A549 treated with Hydrocortisone at 1 μM for 4 hours (cell line): ENCODE measurements at places on chromosomes 2 and 18. TPM values are rescaled to one million over a fixed set of nuclear protein-coding genes. Genes with fewer than 3 reads are reported as not detected.

The CHST9 gene
- not detected in 5 replicates for total RNA-seq

The FNDC4 gene
- 3.5 to 5.8 TPM (median 4.4 TPM) in 5 replicates for total RNA-seq

The MYCN gene
- total RNA-seq: not detected in 5 replicates

The CD8B gene
- total RNA-seq: not detected in 5 replicates

The CPLX4 gene
- total RNA-seq: not detected in 5 replicates

The SYT4 gene
- not detected in 5 replicates for total RNA-seq

The DNAH7 gene
- total RNA-seq: 0.82 to 1.2 TPM (median 1.0 TPM) in 5 replicates

The ZNF804A gene
- total RNA-seq: not detected in 5 replicates

The DNER gene
- total RNA-seq: 10.4 to 13.8 TPM (median 11.2 TPM) in 5 replicates

The SLC16A14 gene
- 0.75 to 1.4 TPM (median 0.83 TPM) in 5 replicates for total RNA-seq

The ERFE gene
- total RNA-seq: 5.7 to 9.7 TPM (median 8.1 TPM) in 5 replicates

The TCF23 gene
- total RNA-seq: not detected in 5 replicates

The RPRM gene
- 0.07 to 0.10 TPM in 2 of 5 replicates, not detected in the others for total RNA-seq

The CKAP2L gene
- 12.3 to 18.6 TPM (median 14.4 TPM) in 5 replicates for total RNA-seq

The EPB41L3 gene
- 0.16 to 0.28 TPM (median 0.25 TPM) in 5 replicates for total RNA-seq

The MAP2 gene
- total RNA-seq: 0.86 to 1.9 TPM (median 1.3 TPM) in 5 replicates

The KCNG2 gene
- 0.07 TPM in 1 of 5 replicates, not detected in the others for total RNA-seq

The TMEM185B gene
- total RNA-seq: 45.0 to 48.4 TPM (median 47.0 TPM) in 5 replicates
